ENCODE measurements at places on chromosomes 11 and 22.

- DNase-seq, result no peak
Observed at GRCh38 chr11:117601006-117601708, 195.9 kb downstream of the DSCAML1 start.

GRCh38 chr11:121035780-121036179, 11.9 kb downstream of the TBCEL start:
- DNase-seq, result no peak

DNA sequence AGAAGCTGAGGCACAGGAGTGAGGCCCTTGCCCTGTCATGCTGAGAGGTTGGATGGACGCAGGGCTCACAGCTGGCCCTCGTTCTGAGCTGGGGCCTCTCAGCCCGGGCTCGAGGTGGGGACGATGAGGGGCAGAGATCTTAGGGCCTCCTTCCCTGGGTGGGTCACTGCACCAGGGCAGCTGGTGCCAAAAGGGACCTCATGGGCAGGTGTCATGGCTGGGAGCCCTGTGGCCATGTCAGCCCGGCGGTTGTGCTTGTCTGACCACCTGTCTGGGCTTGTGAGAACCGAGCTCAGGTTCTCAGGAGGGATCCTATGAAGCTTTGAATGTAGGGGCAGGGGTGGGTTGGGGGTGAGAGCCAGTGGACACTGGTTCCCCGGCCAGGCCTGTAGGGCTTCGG, 1.8 kb upstream of the MUC6 start:
- no peak for DNase-seq

DNA sequence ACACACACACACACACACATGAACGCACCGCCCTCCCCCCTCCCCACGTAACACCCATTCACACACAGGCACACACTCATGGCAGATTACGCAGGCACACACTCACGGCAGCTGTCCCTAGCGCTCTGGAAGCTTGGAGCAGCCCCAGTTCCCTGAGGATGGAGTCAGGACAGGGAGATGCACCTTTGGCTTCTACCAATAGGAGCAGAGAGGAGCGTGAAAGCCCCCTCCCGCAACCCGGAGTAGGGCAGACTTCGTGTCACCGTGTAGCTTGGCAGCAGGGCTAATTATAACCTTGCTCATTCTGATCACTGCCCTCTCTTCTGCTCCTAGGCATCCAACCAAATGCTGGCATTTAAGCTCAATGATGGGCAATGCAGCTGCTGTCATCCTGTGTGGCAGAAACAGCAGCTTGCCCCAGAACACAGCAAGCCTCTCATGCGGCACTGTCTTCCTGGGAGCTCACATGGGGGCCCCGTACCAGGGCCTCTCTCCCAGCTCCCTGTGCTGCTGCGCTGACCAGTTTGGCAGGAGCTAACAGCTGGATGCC, 31.9 kb downstream of the ANKK1 start:
- DNase-seq, result no peak

Data from omental fat pad (tissue), 4 donors.